GM13977 (cell line): ENCODE measurements at places on chromosomes 5 and 9.

GRCh38 chr5:67934976-67935375 is 280.6 kb upstream of the PIK3R1 start:
- DNase-seq: no peak

DNA sequence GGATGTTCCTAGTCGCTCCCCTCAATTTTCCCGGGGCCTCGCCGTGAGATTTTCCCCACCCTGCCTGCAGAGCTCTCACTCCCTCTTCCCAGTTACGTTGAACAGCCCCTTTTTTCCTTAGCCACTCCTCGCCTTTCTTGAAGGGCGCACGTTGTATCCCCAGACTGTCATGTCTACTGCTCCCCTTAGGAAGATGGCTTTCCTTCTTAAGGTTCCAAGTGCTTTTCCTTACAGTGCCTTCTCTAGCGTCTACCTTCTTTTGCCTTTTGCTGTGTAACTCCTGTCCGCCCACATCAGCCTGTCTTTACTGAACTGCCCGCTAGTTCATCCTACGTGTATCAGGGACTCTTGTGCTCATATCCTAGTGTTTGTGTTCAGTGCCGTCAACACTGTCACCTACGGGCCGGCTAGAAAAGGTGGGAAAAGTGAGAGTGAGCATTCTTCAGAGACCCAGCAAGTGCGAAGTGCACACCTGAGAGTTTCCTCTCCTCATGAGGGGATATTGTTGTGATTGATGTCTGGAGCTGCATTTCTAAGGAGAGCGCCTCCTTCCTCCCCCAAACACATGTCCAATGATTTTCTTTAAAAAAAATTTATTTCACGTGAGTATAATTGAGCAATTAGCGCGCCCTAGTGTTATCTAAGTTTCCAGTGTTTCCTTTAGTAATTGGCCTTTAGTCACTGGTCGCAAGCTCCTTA is 764 bp downstream of the CAMLG start:
- peak; percentile 47 for DNase-seq

- DNase-seq: no peak
Measured at GRCh38 chr9:16619914-16620520, 250.5 kb downstream of the BNC2 start.

GRCh38 chr5:122014236-122014935 is 52.6 kb downstream of the SRFBP1 start:
- no peak for DNase-seq

GRCh38 chr9:2248768-2249265 is 233.7 kb downstream of the SMARCA2 start:
- no peak for DNase-seq

DNA sequence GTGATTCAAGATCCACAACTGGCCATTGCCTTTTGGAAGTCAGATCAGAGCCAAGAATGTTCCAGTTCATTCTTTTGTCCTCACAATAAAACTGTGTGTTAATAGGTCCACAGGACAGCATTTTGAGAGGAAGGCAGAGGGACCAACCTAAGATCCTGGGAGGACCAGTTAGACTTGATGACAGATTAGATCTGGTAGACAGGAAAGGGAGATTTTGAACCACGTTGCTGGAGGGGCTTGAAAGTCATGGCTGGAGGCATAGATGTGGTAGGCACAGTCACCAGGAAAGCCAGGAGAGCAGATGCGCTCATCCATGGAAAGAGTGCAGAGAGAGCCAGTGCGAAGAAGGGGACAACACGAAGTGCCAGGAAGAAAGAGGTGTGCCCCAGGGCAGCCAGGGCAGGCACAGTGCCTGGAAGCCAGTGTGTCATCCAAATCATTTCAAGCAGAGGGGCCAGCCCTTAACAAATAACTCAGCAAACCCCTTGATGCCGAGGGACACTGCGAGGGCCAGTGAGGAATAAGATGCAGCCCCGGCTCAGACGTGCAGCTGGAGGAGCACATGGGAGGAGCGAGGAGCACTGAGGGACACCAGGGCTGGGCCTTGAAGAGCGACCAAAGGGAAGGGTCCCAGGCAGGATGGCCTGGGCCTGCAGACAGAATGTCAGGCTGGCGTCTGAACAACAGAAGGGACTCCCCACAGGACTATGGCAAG is 12.8 kb upstream of the SLC2A8 start:
- no peak for DNase-seq

DNA sequence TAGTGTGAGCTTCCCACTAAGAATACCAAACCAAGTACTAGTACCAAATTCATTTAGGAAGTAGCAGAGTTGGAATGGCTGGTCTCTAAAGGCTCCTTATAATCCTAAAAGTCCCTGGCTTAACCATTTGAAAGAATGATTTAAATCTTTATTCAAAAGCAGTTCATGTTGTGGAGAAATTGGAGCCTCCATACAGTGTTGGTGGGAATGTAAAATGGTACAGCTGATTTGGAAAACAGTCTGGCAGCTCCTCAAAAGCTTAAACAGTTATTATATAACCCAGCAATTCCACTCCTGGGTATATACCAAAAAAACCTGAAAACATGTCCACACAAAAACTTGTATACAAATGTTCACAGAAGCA is 2.9 kb downstream of the PLIN2 start:
- no peak for DNase-seq

GRCh38 chr5:5046680-5047502 is 93.2 kb upstream of the ADAMTS16 start:
- peak; percentile 24 for DNase-seq

DNA sequence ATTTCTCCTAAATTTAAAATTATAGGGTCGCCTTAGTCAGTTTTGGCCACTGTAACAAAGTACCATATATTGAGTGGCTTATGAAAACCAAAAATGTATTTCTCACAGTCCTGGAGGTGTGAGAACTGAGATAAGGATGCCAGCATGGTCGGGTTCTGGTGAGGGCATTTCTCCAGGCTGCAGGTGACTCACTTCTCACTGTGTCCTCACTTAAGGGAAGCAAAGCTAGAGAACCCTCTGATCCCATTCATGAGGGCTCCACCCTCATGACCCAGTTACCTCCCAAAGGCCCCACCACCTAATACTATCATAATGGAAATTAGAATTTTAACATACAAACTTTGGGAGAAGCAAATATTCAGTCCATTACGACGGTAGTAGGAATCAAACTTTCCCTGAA is 75.1 kb upstream of the FBN2 start:
- DNase-seq: no peak

DNA sequence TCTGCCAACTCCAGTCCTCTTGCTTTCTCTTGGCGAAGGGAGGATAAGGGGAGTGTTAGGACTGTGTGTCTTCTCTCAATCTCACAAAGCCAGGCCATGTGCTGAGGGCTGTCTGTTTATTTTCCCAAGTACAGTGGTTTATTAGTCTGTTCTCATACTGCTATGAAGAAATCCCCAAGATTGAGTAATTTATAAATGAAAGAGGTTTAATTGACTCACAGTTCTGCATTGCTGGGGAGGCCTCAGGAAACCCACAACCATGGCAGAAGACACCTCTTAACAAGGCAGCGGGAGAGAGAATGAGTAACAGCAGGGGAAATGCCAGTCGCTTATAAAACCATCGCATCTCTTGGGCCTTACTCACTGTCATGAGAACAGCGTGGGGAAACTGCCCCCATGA is 36.2 kb upstream of the CKS2 start:
- no peak for DNase-seq

DNA sequence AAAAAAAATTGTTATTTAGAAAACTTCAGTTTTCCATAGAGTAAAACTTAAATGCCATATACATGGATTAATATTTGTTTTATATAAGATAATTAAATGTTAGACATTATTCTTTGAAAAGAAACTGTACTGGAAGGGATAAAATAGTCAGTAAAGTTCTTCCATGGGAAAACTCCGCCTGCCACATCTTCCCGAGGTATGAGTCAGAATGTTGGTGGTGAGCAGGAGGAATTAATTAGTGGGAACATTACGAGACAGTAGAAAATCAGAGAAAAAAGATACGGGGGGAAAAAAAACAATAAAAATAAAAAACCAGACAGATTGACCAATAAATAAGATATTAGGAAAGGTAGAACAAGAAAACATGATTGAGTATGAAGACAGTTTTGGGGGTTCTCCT is 930.3 kb upstream of the C9orf72 start:
- DNase-seq: no peak

GRCh38 chr5:78903861-78904260 is 81.2 kb downstream of the ARSB start:
- DNase-seq: no peak

DNA sequence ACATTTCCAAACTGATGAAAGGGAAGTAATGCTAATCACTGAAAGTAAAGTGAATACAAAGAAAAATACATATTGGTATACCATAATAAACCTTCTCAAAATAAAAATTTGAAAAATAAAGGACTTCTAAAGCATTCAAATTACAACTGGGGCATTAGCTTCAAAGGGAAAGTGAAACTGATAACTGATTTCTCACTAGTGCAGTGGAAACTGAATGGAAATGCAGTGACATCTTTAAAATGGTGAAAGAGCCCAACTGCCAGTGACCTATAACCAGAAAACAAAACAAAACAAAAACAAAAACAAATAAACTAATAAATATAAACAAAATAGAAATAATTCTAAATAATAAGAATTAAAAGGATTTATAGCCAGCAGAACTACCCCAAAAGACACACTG is 297.5 kb upstream of the GRIN3A start:
- no peak for DNase-seq

DNA sequence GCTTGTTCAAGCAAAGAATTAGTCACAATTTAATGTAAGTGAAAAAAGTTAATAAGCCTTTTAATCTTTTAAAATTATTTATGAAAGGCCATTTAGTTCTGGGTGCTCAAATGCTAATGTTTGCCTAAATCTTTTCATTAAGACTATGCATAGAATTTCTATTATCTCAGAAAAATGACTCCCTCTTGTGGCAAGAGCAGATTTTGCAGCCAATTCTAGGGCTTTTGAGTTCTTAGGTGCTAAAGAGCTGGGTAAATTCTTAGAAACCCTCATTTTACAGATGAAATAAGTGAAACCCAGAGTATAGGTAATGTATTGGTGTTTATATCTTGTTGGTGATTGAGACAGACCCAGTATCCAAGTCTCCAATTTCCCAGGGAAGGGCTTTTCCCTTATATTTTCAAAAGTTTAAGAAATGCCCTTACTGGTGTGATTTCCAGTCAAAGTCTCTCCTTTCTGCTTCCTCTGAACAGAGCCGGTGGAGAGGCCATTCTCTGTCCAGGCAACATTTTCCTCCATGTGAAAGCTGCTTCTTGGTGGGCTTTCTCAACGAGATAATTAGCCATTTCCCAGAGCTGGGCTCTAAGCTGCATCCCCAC is 24.1 kb upstream of the PCSK5 start:
- peak; percentile 21 for DNase-seq

- no peak for DNase-seq
Measured at GRCh38 chr9:107358986-107359385, 75.9 kb downstream of the RAD23B start.

- DNase-seq: no peak
Measured at GRCh38 chr5:133366438-133366837, 245.9 kb downstream of the FSTL4 start.

GRCh38 chr5:17302106-17302505 is 84.7 kb downstream of the BASP1 start:
- no peak for DNase-seq

DNA sequence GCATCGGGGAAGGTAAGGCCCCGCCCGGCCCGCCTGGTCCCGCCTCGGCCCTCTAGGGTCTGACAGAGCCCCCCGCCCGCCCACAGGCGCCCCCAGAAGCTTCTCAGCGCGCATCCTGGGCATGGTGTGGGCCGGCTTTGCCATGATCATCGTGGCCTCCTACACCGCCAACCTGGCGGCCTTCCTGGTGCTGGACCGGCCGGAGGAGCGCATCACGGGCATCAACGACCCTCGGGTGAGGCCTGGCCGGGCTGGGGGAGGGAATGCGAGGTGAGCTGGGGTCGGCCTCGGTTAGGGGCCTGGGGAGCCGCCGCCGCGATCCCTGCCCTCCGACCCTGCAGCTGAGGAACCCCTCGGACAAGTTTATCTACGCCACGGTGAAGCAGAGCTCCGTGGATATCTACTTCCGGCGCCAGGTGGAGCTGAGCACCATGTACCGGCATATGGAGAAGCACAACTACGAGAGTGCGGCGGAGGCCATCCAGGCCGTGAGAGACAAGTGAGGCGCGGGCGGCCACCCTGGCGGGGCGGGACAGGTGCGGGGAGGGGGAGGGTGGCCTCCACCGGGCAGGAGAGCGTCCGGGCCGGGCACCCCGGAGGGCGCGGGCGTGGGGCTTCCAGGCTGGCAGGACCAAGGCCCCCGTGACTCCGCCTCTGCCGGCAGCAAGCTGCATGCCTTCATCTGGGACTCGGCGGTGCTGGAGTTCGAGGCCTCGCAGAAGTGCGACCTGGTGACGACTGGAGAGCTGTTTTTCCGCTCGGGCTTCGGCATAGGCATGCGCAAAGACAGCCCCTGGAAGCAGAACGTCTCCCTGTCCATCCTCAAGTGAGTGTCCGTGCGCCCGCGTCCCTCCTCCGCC is 7.1 kb downstream of the LRRC26 start:
- no peak for DNase-seq

DNA sequence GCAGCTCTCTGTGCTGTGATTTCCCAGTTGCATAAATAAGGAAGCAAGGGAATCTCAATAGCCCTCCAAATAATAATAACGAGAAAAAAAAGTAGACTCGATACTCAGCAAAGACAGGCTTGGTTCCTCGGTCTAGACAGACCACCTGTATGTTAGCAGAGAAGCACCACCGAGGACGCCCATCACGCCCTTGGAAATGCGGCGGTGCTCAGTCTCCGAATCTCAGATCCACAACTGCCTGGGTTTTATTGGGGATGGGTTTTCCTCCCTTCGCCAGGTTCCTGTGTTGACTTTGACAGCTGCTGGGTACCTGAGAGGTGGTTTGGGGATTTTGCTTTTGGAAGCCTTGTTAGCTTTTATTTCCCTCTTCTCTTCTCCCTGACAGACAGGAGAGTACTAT is 7.2 kb downstream of the DAB2IP start:
- DNase-seq: no peak

- DNase-seq: no peak
Measured at GRCh38 chr5:84028093-84028492, 307.4 kb upstream of the HAPLN1 start.

DNA sequence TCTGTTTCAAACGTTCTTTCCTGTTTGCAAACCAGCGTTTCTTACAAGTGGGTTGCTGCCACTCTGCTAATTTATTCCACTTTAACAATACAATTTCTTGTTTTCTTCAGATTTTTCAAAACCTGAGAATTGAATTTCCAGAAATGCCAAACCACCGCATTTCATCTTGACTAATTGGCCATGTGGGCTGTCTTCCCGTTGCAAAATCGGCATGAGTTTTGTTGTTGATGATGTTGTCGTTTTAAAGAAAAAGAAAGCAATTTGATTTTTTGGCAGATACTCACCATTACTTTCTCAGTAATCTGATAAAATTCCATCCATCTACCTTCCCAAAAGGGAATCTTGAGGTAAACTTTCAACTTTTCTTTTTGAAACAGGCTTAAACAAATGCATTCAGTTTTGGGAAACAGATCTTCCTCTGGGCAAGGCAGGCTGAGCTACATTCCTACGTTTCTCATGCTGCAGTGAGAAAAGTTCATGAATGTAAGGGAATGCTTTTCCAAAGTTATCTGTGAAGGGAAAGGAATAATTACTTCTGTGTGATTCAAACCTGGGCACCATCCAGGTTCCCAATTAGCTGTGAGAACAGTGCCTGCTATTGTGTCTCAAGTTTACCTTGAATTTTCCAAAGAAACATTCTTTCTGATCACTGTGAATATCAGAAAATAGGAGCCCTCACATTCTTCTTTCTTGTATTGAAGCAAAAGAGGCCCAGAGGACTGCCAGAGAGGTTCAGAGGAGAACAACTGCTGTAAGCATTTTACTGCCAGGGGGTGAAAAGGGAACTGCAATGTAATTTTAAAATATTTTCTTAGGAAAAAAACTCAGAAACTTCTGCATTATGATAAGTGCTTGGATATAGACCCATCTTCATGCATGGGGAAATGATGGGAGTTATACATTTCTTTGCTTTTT is 100.7 kb upstream of the TUT7 start:
- DNase-seq: no peak

GRCh38 chr5:84885485-84886258 is 501.0 kb upstream of the EDIL3 start:
- DNase-seq: no peak
